Panc1 (cell line): ENCODE measurements at places on chromosomes 16 and 17. TPM values are rescaled to one million over a fixed set of nuclear protein-coding genes. Genes with fewer than 3 reads are reported as not detected.

The SLC43A2 gene
- total RNA-seq = 23.3 TPM

DNA sequence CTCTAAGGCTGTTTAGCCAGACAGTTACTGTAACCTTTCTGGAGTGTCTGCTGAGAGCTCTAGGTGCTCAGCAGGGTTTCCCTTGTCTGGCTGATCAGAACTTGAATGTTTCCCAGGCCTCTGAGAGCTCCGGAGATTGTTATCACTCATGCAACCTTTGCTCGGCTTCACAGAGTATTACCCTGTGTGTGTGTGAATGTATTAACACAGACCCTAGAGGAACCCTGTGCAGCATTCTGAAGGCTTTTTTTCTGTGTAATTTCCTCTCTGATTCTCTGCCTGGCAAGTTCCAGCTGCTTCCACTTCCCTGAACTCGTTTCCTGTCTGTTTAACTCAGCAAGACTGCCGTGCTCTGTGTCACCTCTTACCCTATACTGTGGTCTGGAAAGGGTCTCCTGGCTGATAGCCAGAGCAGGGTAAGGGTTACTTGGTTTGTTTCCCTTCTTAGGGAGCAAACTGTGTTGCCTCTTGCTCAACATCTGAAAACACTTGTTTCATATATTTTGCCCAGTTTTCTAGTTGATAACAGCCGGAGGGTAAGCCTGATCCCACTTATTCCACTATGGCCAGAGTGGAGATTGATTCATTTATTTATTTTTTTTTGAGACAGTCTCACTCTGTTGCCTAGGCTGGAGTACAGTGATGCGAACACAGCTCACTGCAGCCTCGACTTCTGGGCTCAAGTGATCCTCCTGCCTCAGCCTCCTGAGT, 21.7 kb downstream of the PRMT7 start:
- no peak for DNase-seq
- peaks cover 8% of the 10 kb centered on the region for H3K4me1 ChIP-seq
- H3K27ac ChIP-seq = no peak overlapping the region
- no peaks in the 10 kb centered on the region; the same call in none of the 2 replicates for H3K36me3 ChIP-seq

GRCh38 chr16:57257455-57258070, 12.5 kb downstream of the ARL2BP start:
- H3K27me3 ChIP-seq = no peaks in the 10 kb centered on the region
- DNase-seq = no peak
- H3K4me1 ChIP-seq = no peaks in the 10 kb centered on the region
- no peak overlapping the region for H3K27ac ChIP-seq
- H3K4me3 ChIP-seq = no peak overlapping the region
- no peaks in the 10 kb centered on the region for H3K36me3 ChIP-seq

The NPB gene
- 3.9 TPM for total RNA-seq

DNA sequence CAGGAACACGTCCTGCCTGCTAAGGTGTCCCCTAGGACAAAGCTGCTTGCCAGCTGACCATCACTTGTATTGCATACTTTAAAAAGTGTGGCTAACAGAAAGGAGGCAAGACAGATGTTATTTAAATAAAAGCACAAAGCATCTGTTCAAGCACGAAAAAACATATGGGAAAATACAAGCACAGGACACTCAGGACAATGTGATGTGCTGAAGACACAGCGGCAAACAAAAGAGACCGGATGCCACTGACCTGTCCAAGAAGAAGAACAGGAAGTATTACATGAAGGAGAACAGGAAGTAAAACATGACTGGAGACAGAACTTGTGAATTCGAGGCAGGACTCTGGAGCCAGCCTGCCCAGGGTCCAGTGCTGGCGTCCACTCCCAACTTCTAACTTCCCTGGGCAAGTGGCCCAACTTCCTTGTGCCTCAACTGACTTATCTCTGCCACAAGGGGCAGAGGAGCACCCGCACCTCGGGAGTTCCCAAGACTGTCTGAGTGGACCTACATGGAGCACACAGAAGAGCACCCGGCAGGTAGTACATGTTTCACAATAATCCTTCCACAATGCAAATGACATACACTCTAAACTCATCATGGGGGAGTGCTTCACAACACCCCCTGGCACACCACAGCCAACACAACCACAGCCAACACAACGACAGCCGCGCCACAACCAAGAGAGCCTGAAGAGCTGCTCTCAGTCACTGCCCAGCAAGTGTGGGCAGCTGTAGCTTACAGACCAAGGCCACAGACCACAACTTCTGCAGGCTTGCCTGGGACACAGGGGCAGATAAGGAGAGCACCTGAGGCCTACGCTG, 36.6 kb downstream of the ANKRD11 start:
- H3K36me3 ChIP-seq = no peaks in the 10 kb centered on the region
- H3K27me3 ChIP-seq = no peaks in the 10 kb centered on the region
- peaks cover 35% of the 10 kb centered on the region for H3K4me1 ChIP-seq
- no peak for DNase-seq
- H3K4me3 ChIP-seq = no peak overlapping the region

- H3K27me3 ChIP-seq = no peaks in the 10 kb centered on the region
- H3K36me3 ChIP-seq = peaks cover 34% of the 10 kb centered on the region
- DNase-seq = no peak
- H3K4me3 ChIP-seq = peak overlapping the region; percentile 97
Measured at GRCh38 chr17:51261024-51261963, 948 bp downstream of the UTP18 start.

- no peaks in the 10 kb centered on the region for H3K36me3 ChIP-seq
- no peak for DNase-seq
- peaks cover 8% of the 10 kb centered on the region for H3K4me1 ChIP-seq
- H3K27me3 ChIP-seq = no peaks in the 10 kb centered on the region
- H3K4me3 ChIP-seq = no peak overlapping the region
Measured at GRCh38 chr17:45406107-45406506, 26.6 kb downstream of the ARHGAP27 start.

GRCh38 chr16:31569360-31569717, 41.6 kb downstream of the AHSP start:
- H3K27ac ChIP-seq = no peak overlapping the region
- H3K4me3 ChIP-seq = no peak overlapping the region
- H3K36me3 ChIP-seq = no peaks in the 10 kb centered on the region
- DNase-seq = no peak
- no peaks in the 10 kb centered on the region for H3K27me3 ChIP-seq

DNA sequence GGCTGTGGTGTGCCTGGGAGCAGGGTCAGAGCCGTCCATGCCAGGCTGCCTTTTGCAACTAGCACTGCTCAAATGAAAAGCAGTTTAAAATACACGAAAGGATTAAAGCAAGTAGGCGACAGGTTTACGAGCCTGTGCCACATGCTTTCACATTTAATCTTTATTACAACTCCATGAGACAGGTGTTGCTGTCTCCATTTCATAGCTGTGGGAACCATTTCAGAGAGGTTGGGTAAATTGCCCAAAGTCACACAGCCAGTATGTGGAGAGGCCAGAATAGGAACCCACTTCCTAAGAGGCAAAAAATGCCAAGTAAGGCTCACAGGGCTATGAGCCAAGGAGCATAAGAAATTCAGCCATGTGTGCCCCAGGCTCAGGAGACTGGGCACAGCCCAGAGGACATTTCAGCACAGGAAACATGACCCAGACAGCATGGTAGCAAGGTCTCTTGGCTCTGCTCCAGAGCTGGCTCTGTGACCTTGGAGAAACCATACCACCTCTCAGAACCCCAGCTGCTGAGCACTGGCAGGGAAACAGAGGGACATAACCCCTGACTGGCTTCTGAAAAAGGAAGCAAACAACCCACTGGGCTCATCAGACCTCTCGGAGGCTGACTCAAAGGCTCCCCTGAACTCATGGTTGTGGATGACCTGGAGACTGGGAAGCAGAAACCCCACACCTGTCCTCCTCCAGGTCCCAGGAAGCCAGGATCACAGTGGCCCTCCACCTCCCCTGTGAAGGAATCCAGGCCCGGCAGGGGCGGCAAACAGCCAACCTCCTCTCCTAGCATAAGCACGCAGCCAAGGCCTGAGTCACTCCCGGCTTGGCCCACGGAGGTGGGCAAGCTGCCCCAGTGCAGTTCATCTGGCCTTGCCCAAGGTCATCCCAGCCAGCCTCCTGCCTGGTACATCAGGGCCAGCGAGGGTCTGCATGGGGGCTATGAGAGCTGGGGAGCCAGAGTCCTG, 40.3 kb upstream of the MRPS23 start:
- no peak overlapping the region for H3K4me3 ChIP-seq
- H3K27ac ChIP-seq = peak overlapping the region; percentile 94
- no peaks in the 10 kb centered on the region for H3K27me3 ChIP-seq
- no peak for DNase-seq

- DNase-seq = no peak
- no peaks in the 10 kb centered on the region for H3K36me3 ChIP-seq
- H3K4me1 ChIP-seq = no peaks in the 10 kb centered on the region
Measured at GRCh38 chr16:23802776-23803175, 33.0 kb upstream of the PRKCB start.

DNA sequence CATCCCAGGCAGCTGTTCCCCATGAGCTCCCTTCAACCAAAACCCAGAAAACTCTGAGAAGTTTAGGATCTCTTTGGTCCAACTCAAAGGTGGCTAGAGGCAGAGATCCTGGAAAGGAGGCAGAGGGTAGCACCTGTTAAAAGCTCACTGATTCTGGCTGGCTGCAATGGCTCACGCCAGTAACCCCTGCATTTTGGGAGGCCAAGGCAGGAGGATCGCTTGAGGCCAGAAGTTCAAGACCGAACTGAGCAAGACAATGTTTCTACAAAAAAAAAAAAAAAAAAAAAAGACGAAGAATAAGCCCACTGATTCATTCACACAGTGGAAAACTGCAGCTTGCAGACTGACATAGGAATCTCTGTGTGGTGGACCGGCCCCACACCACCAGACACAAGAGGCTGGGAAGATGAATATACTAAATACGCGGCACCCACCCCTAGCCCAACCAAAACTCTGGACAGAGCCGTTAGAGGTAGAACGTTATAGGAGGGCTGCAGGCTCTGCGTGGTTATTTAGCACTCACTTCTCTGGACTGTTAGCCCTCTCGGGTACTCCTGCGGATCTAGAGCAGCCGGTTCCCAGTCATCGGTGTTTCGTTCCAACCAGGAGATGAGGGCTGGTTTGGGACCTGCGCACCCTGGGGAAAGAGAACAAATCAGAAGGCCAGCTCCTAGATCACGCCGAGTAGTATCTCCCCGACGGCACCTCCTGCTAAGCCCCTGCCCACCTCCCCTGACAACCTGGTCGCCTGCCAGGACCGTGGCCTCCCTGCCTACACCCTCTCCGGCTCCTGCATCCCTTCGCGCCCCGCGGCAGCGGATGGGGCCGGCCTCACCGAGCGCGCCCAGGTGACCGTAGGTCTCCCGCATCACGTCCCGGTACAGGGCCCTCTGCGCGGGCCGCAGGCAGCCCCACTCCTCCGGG, 925 bp downstream of the ZNF689 start:
- H3K27ac ChIP-seq = peak overlapping the region; percentile 98
- H3K27me3 ChIP-seq = no peaks in the 10 kb centered on the region
- H3K4me1 ChIP-seq = peaks cover 14% of the 10 kb centered on the region
- no peak for DNase-seq
- H3K36me3 ChIP-seq = no peaks in the 10 kb centered on the region; the same call in 1 of the 2 replicates

The FOXO3B gene
- total RNA-seq = 4.2 TPM

GRCh38 chr16:11251525-11252481, 4.2 kb downstream of the SOCS1 start:
- no peaks in the 10 kb centered on the region for H3K36me3 ChIP-seq
- H3K27me3 ChIP-seq = no peaks in the 10 kb centered on the region
- no peak for DNase-seq
- peaks cover 8% of the 10 kb centered on the region; the same call in 1 of the 2 replicates for H3K4me1 ChIP-seq

DNA sequence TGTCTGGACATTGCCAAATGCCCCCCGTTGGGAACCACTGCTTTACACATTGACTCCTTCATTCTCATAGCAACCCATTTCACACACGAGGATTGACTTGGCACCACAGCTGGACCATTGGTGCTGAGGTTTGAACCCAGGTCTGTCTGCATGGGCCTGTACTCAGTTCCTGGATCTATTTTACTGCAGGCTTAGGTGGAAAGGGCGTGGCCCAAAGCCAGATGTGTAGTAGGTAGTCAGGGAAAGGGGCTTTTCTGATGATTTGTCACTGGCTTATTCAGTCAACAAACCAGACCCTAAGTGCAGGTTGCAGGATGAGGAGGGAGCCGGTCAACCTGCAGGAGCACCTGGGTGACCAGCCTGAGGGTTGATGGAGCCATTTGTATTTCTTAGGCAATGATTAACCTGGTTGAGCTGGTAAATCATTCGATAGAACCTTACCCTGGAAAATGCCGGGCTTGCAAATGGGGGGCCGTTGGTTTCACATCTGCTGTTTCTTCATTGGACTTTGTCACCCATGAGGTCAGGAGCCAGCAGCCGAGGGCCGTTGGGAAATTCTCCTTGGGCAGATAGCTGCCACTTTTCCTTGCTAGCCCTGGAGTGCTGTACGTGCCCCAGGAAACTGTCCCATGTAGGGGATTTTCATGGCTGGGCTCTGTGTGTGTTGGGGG, 104.4 kb downstream of the CMIP start:
- no peaks in the 10 kb centered on the region for H3K27me3 ChIP-seq
- 0 out of 2 replicates have a peak overlapping the region, but pooled peaks have one; percentile 44 for H3K27ac ChIP-seq
- no peak for DNase-seq
- H3K36me3 ChIP-seq = no peaks in the 10 kb centered on the region
- no peak overlapping the region for H3K4me3 ChIP-seq

The HSF4 gene
- 38.6 TPM for total RNA-seq

DNA sequence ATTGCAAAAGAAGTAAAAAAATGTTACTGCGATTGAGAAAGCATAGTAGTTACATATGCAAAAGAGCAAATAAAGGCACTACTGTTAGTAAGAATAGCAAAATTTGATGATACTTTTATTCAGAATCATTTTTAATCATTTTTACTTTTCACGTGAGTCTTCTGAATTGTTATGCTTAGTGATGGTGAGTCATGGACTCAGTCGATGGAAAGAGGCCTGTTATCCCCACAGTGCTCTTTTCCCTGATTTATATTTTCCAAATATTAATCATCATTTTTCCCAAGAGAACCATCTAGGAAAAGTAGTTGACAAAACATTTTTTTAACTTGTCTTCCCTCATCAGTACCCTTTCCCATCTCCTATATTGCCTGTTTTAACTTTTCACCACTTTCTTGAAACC, 181.1 kb downstream of the CHD9 start:
- H3K4me1 ChIP-seq = no peaks in the 10 kb centered on the region
- DNase-seq = no peak
- H3K4me3 ChIP-seq = no peak overlapping the region
- peaks cover 18% of the 10 kb centered on the region; the same call in 1 of the 2 replicates for H3K36me3 ChIP-seq

DNA sequence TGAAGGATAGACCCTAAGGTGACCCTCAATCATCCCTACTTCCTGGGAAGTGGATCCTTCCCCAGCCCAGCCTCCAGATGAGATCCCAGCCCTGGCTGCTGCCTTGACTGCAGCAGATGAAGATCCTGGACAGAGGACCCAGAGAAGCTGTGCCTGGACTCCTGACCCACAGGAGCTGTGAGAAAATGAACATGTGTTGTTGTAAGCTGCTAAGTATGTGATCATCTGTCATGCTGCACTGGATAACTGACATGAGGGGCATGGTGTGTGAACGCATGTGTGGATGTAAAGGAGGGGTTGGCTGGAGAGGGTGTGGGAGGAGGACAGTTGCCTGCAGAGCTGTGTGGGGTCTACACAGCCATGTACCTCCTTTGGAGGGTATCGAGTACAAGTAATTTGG, 69.3 kb downstream of the SLC5A11 start:
- no peaks in the 10 kb centered on the region for H3K36me3 ChIP-seq
- no peak overlapping the region for H3K4me3 ChIP-seq
- no peak overlapping the region for H3K27ac ChIP-seq
- DNase-seq = no peak

GRCh38 chr17:81656835-81657234, 493 bp upstream of the PDE6G start:
- no peaks in the 10 kb centered on the region for H3K36me3 ChIP-seq
- no peak overlapping the region for H3K27ac ChIP-seq
- no peak overlapping the region for H3K4me3 ChIP-seq
- no peaks in the 10 kb centered on the region for H3K27me3 ChIP-seq
- peaks cover 8% of the 10 kb centered on the region for H3K4me1 ChIP-seq

The SLC16A11 gene
- not detected for total RNA-seq

The GGNBP2 gene
- 57.2 TPM for total RNA-seq
